ENCODE measurements at places on chromosomes 2 and 18.

- DNase-seq: peak; percentile 23
These were observed 184.4 kb upstream of the DOK6 start for GRCh38 chr18:69216321-69216720.

GRCh38 chr2:141021611-141022010 lies 1109.2 kb downstream of the LRP1B start:
- DNase-seq: no peak

DNA sequence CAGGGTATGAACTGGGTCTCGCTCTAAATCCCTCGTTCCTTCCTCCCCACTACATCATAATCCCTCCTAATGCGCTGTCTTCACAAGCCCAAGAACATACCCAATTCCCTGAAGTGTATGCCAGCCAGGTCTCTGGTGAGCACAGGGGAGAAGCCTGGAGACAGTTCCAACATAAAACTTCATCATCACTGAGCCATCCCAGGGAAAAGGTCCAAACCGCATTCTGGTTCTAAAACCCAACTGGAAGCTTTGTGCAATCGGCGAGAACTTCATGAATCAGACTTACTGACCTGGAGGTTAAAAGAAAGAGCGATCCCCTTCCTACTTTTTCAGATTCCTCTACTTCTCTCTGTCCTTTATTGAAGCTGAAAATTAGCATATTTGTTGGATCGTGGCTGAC lies 132.7 kb downstream of the ALPK2 start:
- DNase-seq: no peak

DNA sequence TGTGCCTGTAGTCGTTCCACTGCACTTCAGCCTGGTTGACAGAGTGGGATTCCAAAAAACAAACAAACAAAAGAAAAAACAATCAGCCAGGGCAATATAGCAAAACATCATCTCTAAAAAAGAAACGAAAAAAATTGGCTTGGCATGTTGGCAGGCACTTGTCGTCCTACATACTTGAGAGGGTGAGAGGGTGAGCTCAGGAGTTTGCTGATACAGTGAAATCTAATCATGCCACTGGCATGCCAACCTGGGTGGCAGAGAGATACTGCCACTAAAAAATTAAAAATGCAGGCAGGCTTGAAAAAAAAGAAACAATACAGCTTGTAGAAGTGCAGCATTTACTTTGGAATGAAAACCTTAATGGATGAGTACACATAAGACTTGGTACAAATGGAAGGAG lies 282.9 kb upstream of the RGPD4 start:
- no peak for DNase-seq

DNA sequence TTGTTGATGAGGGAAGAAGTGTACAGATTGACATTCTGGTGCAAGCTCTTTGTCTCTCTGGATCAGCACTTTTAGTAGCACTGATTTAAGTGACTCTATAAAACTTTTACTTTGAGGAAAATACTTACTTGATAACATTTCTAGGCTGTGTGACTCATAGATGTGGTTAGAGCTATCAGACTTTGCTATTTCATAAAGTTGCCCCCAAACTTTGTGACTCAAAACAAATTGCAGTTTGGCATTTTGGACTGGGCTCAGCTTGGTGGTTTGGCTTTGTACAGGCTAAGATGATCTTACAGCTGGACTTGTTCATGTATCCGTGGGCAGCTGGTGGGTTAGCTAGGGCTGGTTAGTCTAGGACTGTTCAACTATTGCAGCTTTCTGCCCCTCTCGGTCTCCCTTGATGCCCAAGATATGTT lies 42.1 kb upstream of the GLS start:
- no peak for DNase-seq

Data from renal pelvis (tissue), 12 donors.